Naive thymus-derived CD8-positive, alpha-beta T cell (primary cell): ENCODE measurements at places on chromosomes 16 and 17.

GRCh38 chr17:40958086-40958953, 8.4 kb downstream of the KRT39 start:
- H3K4me1 ChIP-seq: no peaks in the 10 kb centered on the region
- no peaks in the 10 kb centered on the region for H3K36me3 ChIP-seq
- H3K4me3 ChIP-seq: no peak overlapping the region
- H3K27ac ChIP-seq: no peak overlapping the region
- peaks cover 4% of the 10 kb centered on the region for H3K27me3 ChIP-seq

GRCh38 chr16:3004781-3005284, 7.9 kb upstream of the CLDN9 start:
- H3K36me3 ChIP-seq: no peaks in the 10 kb centered on the region
- no peak for DNase-seq
- H3K27me3 ChIP-seq: peaks cover 1% of the 10 kb centered on the region
- no peak overlapping the region for H3K27ac ChIP-seq

- H3K27me3 ChIP-seq: no peaks in the 10 kb centered on the region
- H3K27ac ChIP-seq: no peak overlapping the region
- no peaks in the 10 kb centered on the region for H3K36me3 ChIP-seq
- no peak for DNase-seq
- peaks cover 4% of the 10 kb centered on the region for H3K4me1 ChIP-seq
Measured at GRCh38 chr17:28392491-28392890, 13.5 kb downstream of the SLC46A1 start.

DNA sequence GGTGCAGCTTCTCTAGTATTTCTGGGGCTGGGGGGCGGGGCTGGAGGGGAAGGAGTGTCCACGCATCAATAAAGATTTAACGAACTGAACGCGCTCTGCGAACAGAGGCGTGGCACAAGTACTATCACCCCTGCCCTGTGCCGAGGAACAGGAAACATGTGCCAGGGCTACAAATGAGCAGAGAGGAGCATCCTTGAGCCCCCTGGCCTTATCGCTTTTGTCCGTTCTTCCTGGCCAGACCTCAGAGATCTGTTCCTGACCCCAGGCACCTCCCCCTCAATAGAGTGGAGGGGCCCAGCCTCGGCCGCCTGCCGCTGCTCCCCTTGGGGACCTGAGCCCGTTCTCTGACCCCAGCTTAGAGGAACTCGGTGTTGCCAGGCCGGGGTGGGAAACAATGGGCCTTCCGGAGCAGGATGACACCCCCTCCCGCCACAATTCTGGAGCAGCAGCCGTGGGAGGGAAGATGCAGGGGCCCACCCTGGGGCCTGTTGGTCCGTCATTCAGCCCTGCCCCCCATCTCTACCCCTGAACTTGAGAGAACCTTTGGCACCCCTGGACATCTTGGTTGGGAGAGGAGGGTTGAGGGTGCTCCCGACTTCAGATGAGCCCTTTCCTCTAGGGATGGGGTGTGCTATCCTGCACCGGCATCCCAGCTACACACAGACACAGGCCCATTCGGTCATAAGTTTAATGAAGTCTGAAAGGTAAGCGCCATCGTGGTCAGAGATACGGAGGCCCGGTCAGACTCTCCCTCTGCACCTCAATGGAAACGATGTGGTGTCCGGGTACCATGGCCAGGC, 1.1 kb downstream of the NAA38 start:
- H3K27me3 ChIP-seq: no peaks in the 10 kb centered on the region
- no peaks in the 10 kb centered on the region for H3K36me3 ChIP-seq
- peaks cover 9% of the 10 kb centered on the region for H3K4me1 ChIP-seq
- DNase-seq: no peak
- no peak overlapping the region for H3K4me3 ChIP-seq

GRCh38 chr16:20879175-20880040, 20.8 kb downstream of the DCUN1D3 start:
- DNase-seq: no peak
- no peak overlapping the region for H3K27ac ChIP-seq
- H3K4me1 ChIP-seq: peaks cover 27% of the 10 kb centered on the region
- H3K4me3 ChIP-seq: no peak overlapping the region

- no peak for DNase-seq
- H3K27ac ChIP-seq: no peak overlapping the region
- no peaks in the 10 kb centered on the region for H3K36me3 ChIP-seq
- peaks cover 11% of the 10 kb centered on the region for H3K27me3 ChIP-seq
Measured at GRCh38 chr16:65538976-65539375, 417.1 kb upstream of the CDH11 start.

GRCh38 chr16:2858245-2859025, 465 bp upstream of the PRSS22 start:
- peaks cover 17% of the 10 kb centered on the region for H3K27me3 ChIP-seq
- H3K36me3 ChIP-seq: peaks cover 6% of the 10 kb centered on the region

DNA sequence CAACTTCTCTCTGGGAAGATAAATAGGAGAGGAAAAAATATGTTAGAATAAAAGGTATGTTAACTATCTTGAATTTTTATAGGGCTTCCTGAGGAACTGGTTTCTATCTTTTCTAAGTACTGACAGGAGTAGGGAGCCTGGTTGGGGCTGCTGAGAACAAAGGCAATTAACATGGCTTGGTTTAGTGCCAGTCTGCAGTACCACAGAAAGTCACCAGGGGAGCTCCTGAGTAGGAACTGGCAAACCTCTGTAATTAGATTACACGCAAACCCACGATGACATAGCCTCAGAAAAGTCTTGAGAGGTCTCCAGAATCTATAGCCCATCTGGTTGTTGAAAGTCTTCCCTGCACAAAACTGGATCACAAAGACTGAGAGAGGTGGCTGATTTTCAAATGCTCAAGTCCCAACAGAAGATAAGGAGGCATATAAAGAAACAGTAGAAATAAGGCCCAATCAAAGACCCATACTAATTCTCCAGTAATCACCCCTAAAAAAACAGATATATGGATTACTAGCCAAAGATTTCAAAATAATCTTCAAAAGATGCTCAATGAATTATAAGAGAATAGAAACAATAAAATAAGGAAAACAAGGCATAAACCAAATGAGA, 11.7 kb upstream of the CNTNAP4 start:
- H3K27ac ChIP-seq: no peak overlapping the region
- H3K27me3 ChIP-seq: peaks cover 10% of the 10 kb centered on the region
- no peaks in the 10 kb centered on the region for H3K36me3 ChIP-seq
- no peak for DNase-seq
- no peak overlapping the region for H3K4me3 ChIP-seq
